Stimulated activated CD4-positive, alpha-beta T cell treated with anti-CD3 and anti-CD28 coated beads, Interleukin-1b, Interleukin-23, amount 100 ng/mL, for 1 hour (primary cell): ENCODE measurements at places on chromosomes 11 and 22.

DNA sequence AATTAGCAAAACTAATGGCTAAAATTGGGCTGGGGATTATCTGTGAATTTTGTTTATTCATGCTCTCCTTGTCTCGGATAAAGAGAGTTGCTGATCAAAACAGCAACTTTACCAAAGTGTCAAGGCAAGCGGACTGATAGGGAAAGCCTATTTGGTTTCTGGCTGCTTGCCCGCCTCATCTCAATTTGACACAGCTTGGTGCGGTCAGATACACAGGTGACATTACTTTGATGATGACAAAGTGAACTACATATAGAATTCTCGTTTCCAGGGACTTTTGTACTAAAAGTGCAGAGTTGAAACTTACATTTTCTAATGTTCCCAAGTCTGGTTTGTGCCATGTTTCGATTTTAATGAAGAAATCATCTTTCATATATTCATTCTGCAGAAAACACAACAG lies 22.8 kb downstream of the PITPNB start:
- DNase-seq = no peak

GRCh38 chr11:65954771-65955170 lies 6.8 kb upstream of the SART1 start:
- DNase-seq = no peak

DNA sequence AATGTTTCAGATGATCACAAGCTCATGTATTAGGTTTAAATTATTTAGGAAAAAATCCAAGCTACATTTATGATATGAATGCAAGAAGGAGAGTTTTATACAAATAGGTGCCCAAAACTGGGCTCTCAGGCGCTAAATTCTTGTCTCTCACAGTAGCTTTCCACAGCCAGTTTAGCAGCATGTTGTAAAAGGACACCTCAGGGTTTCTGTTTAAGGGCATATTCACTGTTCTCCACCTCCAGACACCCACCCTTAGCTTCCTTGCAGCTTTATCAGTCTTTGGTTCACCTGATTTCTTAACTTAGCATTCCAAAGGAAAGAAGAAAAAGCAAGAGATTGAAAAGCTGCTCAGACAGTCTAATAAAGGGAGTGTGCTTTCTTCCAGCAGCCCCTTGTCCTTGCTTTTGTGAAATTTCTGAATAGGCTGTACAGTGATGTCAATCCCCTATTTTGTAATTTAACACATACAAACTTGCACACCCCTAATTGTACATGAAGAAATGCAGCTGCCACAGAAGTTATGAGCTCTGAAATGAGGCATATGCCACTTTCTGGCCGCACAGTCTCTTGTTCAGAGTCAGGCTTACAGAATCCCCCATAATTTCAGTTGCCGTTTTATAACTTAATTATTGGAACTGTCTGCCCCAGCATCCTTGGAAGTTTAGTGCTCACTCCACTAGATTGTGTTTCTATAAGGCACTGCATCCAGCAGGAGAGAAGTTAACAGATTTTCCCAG lies 262.1 kb downstream of the DDX10 start:
- no peak for DNase-seq

DNA sequence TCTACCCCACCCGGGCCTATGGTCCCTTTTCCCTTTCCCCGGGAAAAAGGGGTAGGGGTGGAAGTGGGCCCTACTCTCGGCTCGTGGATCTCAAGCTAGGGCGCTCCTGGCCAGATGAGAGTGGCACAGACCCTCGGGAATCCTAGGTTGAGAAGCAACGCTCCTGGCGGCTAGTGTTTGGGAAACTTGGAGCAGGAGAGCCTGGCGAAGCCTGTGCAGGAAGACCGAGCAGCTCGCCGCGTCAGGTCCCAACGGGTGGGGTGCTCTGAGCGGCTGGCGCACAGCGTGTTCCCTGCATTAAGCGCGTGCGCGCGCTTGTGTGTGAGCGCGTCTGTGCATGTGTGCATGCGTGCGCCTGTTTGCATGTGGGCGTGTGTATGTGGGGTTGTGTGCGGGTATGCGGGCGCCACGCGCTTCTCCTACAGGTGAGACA lies 7.1 kb upstream of the FLI1 start:
- no peak for DNase-seq

DNA sequence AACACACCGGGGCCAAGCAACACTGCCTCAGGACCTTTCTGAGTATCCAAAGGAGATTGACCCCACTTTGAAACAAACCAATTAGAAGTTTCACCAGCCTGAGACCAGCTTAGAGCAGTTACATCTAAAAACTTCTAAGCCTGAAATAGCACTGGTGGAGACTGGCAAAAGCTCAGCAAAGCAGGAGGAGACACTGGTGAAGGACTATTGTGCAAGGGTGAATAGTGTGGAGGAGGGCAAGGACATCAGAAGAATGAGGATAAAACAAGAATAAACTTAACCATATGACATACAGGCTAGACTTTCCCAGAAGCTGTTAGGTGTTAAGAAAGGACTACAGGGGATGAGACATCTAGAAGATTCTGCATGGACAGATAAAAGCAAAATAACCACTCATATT lies 152.4 kb downstream of the FCHSD2 start:
- no peak for DNase-seq

GRCh38 chr11:19650467-19650866 lies 62.2 kb upstream of the NAV2 start:
- no peak for DNase-seq

GRCh38 chr11:75400146-75400865 lies 988 bp downstream of the RPS3 start:
- DNase-seq = no peak

DNA sequence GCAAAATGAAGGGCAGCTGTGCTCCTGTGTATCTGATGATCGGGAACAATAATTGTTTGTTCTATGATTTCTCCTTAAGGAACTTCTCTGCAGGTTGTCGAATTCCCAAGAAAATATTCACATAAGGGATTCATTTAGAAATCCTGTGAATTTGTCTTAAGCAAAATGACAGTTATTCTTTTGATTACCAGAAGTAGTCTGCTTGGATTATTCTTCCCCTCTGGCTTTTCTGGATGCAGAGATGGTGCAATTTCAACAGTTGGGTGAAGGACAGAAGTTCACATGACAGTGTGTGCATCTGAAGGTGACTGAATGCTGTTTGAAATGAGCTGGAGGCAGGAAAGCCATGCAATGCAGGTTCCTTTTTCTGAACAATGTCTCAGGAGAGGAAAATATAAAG lies 137.2 kb upstream of the MTMR2 start:
- no peak for DNase-seq

DNA sequence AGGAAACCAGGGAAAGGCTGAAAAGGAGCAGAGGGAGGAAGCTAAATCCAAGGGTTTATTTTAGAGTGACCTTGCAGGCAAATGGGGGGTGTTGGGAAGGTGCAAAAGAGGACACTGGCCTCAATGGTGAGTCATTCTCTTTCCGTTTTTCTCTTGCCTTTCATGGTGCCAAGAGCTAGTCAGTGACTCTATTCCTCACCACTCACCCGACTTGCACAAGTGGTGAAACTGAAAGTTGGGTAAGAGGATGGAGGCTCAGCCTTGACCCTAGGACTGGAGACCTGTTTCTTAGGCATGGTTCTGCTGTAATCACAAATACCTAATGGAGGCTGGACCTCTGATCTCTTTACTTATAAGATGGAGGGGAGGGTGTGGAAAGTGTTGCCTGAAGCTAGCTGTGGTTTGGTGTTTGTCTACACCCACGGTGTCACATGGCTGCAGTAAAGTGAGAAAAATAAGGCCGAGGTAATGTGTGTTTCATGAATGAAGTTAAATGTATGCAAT lies 67.3 kb upstream of the CREB3L1 start:
- DNase-seq = no peak

DNA sequence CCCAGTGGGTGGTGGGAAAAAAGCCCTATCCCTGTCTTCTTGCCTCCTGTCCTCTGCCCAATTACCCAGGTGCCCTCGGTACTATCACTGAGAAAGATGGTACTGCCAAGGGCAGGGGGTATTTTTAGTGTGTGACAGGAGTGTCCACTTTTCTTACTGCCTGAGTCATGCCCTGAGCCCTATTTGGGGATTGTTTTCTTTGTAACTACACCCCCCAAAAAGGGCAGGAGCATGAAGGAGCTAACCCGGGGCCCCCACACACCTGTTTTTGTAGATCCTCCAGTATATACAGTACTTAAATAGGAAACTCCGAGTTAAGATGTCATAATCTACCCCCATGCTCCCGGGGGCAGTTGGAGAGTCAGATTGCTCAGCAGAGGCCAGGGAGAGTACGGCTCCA lies 3.8 kb downstream of the SMTNL1 start:
- no peak for DNase-seq

DNA sequence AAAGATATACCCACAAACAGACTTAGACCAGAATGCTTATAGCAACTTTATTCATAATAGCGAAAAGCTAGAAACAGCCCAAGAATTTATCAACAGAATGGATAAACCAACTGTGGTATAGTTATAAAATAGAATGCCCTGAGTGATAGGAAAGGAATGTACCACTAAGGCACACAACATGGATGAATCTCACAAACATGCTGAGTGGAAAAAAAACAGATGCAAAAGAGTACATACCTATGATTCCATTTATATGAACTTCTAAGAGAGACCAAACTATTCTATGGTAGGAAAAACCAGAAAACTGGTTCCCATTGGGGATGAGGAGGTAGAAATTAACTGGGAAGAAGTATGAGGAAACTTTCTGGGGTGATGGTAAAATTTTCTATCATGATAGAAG lies 40.4 kb upstream of the GRIK4 start:
- no peak for DNase-seq

DNA sequence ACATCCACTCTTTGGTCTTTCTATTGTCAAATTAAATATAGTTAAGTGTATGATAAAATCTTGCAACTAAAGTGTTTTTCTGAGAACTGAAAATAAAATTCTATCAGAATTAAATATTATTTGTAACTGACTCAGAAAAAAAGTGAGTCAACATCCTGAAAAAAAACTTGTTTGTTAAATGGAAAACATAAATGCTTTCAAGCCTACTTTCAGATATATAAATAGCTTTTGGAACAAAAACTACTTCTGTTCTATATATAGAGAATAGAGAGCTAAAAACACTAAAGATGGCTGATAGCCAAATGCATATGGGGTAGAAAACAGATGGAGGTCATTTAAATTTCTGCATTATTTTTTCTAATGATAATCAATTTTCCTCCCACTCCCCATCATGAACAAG lies 61.8 kb downstream of the PIK3C2A start:
- no peak for DNase-seq

GRCh38 chr11:115676768-115677167 lies 172.6 kb upstream of the CADM1 start:
- DNase-seq = no peak

DNA sequence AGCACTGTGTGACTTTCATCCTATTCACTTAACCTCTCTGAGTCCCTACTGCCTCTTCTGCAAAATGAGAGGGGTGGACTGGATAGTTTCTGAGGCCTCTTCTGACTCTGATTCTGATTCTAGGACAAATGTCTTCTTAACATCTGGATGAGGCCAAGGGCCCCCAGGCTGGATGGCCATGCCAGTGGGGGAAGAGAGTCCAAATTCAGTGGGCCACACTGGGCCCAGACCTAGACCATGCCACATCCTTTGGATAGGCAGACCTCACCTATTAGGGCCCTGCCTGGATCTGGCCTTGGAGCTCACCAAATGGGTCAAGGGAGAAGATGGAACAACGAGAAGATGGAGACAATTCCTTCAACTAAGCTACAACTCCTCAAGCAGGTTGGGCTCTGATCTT lies 24.6 kb downstream of the NRXN2 start:
- DNase-seq = no peak

GRCh38 chr22:25402160-25402500 lies 162.3 kb upstream of the GRK3 start:
- no peak for DNase-seq

- DNase-seq = no peak
Observed at GRCh38 chr22:40542821-40543540, 93.5 kb downstream of the MRTFA start.

DNA sequence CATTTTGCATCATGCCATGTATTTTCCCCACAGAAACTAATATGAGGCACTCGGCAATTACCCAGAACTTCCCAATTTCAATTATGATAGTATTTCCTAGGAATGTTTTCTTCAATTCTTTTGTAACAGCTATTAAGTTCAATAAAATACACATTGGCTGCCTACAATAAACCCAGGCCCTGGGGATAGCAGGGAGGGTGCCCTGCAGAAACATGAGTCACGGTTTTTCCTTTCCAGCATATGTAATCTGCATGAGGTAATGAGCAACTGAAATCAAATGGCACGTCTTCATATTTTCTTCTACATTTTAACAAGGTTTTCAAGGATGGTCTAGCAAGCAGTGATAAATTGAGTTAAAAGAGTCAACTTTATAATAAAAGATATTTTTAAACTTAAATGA lies 32.0 kb downstream of the GUCY1A2 start:
- DNase-seq = no peak

- DNase-seq = no peak
Observed at GRCh38 chr11:74769055-74769707, 20.5 kb downstream of the RNF169 start.

- DNase-seq = no peak
Observed at GRCh38 chr11:134978388-134979088, 566.5 kb upstream of the B3GAT1 start.

- no peak for DNase-seq
Observed at GRCh38 chr11:87851234-87851633, 324.0 kb downstream of the RAB38 start.

- DNase-seq = no peak
Observed at GRCh38 chr11:90448256-90448655, 225.4 kb upstream of the CHORDC1 start.
